ENCODE measurements at places on chromosomes 2 and 18.

DNA sequence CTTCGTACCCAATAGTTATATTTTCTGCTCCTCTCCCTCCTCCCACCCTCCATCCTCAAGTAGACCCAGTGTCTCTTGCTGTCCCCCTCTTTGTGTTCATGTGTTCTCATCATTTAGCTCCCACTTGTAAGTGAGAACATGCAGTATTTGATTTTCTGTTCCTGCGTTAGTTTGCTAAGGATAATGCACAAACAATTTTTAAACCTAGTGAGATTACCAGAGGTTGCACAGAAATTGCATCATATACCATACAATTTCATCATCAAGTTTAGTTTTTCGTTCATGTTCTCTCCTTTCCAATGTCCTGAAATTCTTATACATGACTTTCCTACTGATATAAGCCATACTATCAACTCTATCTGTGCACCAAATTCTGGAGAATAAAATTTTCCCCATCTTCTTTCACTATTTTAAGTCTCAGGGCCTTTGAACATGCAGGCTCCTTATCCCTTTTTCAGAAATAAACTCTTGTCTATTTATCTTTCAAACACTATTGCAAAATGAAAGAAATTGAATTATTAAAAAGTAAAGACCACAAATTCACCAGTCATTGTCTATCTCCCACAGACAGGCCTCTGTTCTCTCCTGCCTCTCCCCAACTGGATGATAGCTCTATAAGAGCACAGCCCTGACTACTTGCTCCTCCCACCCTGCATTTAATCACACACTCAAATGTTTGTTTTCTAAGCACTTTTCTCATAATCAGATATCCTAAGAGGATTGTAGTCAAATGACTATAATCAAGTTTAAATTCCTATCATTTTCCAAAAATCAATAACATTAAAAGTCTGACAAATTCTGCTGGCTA lies 27.2 kb upstream of the B4GALT6 start:
- DNase-seq: no peak

DNA sequence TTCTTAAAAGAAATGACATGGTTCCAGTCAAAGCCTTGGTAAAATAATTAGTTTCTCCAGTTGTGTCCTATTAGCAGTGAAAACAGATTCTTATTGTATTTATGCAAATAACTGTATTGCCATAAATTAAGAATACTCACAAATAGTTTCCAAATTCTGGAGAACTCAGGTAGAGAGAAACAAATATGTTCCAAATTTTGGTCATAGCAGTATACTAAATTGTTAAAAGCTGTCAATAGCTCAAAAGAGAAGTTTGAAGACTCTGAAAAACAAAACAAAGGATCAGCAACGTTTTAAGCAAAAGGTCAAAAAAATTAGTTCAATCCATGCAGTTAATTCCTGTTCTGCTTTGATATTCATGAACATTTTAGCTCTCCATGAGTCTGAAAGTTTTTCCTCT lies 25.5 kb downstream of the ELMOD3 start:
- no peak for DNase-seq

DNA sequence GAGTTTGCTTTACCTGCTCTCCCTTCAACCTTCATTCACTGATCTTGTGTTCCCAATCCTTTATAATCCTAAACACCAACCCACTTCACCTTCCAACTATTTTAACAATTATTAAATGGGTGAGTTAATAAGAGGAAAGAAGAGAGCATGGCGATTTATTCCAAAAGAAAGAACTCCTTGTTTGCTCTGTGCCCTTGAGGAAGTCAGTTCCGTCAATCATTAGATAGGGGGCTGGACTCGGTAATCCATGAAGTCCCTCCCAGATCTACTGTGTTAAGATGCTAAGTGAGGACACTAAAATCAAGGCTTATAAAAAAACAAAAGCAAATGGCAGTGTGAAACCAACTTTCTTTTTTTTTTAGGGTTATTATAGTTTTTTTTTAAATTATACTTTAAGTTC lies 589.9 kb downstream of the XIRP2 start:
- DNase-seq: no peak

GRCh38 chr2:70733646-70734180 lies 34.3 kb downstream of the ADD2 start:
- no peak for DNase-seq

DNA sequence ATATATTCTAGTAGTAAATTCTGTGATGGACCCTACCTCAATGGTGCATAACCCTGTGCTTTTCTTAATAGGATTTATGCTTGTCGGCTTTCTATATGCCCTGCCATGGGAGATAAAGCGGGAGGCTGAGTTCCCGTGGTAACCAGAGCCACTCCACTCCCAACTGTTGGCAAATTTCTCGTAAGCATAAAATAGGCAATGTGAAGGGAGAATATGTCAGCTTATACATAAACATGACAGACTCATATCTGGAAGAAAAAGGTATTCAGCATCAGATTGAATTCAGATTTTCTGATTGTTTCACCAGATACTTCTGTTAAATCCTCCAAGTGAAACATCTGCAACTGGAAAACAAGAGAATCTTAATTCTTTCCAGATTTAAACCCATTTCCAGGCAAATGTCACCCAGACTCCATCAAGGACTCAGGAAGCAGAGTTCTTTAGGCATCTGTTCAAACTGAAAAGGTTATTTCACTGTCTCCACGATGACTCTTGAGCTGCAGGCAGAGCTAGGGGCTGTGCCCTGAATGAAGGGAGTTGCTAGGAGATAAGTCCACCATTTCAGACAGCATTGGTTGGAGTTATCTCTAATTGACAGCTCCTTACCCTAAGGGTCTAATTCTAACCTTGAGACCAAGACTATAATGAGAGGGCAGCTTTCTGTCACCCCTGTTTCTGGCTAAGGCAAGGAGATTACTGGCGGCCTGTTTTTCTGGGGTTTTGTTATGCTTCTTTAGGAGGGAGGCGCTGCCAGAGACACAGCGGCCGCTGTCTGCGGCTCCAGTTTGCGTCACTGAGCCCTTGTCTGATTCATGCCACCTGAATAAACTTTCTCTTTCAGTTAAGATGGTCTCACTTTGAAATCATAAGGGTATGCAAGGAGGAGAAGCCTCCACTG lies 381.3 kb downstream of the SOX11 start:
- peak; percentile 46 for DNase-seq

- DNase-seq: peak; percentile 15
These were observed 28.7 kb downstream of the MGAT4A start for GRCh38 chr2:98702127-98702802.

DNA sequence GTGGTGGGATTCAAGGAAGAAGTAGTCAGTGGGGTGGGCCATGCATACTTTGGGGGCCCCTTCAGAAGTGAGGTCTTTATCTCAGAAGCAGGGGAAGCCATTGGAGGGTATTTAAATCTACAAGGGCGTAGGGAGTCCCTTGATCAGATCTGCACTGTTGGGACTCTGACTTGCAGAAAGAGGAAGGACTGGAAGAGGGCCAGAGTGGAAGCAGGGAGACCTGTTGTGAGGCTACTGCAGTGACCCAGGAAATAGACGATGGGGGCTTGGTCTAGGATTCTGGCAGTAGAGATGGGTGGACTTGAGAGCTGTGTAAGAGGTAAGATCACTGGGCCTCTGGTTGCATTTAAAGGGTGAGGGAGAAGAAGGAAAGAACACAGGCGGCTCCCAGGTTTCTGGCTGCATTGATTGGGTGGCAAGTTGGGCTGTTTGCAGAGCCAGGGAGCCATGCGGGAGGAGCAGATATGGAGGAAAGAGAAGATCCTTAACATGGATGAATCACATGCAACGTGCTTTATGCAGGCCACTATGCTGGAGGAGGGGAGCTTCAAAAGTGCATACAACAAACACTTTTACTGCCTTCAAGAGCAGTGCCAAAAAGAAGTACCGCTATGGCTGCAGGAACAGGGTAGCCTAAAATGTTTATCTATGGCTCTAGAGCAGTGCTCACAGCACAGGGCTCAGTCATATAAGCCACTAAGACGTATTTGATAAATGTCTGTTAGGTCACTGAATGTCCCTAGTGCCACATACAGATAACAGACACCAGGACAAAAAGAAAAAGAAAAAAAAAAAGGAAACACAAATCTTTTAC lies 2.3 kb downstream of the SFXN5 start:
- DNase-seq: no peak

DNA sequence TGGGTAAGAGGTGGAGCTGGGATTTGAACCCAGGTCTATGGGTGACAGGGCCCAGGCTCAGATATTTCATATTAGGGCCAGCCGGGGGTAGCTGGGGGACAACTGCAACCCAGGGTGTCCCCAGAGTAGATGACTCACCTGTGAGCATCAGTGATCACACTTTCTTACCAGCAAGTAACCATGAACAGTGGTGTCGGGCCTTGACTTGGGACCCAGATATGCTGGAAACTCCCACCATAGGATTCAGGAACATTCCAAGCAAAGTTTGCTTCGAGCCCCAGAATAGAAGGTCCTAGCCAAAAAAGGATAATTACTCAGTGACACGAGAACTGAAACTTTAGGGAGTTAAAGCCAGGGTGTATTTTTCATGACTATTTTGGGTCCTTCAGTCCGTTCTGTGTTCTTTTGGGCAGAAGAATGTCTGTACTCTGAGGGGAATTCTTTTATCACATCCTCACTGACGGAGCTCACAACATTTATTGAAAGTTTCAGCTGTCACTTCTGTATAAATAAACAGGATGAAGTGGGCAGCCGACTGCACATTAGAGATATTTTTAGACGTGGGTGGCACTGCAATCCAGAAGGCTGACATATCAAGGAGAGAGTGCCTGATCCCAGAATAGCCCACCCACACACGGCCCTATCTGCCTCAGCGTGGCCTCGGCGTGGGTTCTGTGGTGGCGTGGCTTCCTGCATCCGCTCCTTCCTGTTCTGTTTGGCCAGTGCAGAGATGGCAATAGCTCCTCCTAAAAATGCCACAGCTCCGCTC lies 45.6 kb downstream of the RAMP1 start:
- peak; percentile 12 for DNase-seq

- DNase-seq: no peak
These were observed 101.3 kb upstream of the ITGB6 start for GRCh38 chr2:160301420-160301819.

DNA sequence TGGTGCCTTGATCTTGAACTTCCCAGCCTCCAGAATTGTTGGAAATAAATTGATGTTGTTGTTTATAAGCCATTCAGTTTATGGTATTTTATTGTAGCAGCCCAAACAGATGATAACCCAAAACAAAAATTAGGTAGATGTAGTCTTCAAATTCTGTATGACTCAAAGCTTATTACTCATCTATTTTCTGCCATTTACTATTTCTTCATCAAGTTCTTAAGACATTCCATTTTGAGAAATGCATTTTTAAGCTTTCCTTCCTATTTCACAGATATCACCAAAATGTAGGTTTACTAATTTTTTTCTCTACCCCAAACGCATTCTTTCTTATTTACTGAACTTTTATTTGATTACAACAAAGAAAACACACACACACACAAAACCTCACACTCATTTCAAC lies 148.2 kb downstream of the RND3 start:
- no peak for DNase-seq

GRCh38 chr18:77000527-77000926 lies 132.1 kb downstream of the MBP start:
- DNase-seq: peak; percentile 53

DNA sequence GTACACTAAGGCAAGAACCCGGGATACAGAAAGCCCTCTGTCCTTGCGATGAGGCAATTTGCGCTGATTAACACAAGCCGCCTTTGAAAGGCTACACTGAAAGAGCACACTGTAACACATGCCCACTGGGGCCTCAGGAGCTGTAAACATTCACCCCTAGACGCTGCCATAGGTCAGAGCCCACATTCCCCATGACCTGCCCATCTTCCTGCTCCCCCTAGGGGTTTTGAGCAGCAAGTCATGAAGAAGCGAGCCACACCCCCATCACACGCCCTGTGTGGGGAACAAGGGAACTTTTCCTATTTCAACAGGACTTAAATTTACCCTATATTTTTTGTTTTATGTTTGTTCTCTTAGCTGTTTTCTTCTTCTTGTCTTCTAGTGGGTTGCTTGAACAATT lies 47.8 kb upstream of the SLC4A10 start:
- peak; percentile 35 for DNase-seq

- peak; percentile 54 for DNase-seq
These were observed 19.5 kb downstream of the G6PC2 start for GRCh38 chr2:168920504-168921157.

- no peak for DNase-seq
These were observed 443.2 kb upstream of the ID2 start for GRCh38 chr2:8238521-8239230.

DNA sequence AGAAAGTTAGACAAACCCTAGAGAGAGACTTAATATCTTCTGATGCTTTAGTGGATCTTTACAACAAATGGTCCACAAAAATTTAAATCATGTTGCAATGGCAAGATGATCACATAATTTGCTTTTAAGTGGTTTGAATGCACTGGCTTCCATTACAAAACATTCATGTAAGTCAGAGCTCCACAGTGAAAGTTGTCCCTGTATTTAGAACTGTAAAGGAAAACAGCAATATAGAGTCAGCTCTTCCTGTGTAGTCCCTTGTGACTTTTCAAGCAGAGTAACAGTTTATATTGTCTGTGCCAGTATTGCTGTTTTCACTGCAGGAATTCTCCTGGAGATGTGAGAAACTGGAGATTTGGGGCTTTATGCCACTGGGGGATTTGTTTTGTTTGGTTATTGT lies 77.7 kb downstream of the MEIS1 start:
- no peak for DNase-seq

DNA sequence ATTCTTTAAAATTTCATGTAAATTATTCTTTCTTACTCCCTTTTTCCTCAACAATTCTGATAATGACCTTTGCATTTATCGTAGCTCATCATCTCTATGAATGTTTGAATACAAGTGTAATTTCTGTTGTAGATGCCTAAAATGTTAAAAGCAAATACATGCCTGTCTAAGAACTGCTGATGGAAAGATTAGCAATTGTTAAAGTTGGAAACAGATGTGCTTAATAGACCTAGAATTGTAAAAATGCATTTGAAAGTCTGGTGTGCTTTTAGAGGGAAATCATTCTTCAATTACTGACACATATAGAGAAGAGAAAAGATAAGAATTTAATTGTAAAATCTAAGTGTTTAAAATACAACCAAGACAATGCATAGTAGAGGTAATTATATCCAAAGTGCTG lies 50.4 kb downstream of the CCDC102B start:
- DNase-seq: no peak

DNA sequence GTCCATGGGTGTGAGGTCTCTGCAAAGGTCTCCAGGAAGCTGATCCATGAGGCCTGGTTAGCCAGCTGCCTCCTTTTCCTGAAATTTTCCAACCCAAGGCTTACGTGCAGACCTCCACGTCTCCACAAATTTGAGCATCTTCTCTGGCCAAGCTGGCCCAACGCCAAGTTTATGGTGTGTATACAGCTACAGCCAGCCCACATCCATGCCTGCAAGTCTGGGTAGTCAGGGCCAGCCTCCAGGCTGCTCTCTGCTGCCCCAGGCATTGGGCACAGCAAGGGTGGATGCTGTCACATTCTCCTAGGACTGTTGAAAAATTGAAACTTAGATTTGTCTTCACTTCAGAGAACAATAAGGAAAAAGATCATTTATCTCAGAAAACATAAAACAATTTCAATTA lies 525.5 kb upstream of the CHAC2 start:
- DNase-seq: no peak

- DNase-seq: no peak
These were observed 51.0 kb upstream of the ZNF516 start for GRCh38 chr18:76546088-76546435.
